ENCODE measurements at places on chromosomes 13 and 19.
A peak's percentile ranks its signal among the peaks of the same experiment; 100 is the strongest.

DNA sequence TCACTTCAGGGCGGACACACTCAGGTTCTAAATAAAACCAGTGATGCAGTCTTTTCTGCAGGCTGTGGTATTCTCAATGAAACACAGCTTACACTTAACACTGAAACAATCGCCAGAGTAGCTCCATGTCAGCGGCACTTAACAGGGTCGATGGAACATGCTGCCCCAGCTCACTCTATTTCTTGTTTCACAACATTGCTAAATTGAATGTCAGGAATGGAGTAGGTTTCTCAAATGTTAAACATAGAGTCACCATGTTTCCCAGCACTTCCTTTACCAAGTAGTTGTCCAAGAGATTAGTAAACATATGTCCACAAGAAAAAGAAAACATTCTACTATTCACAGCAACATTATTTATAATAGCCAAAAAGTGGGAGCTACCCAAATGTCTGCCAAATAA lies 306.9 kb downstream of the SLITRK6 start:
- no peak for DNase-seq

GRCh38 chr13:110187641-110188161 lies 119.3 kb downstream of the COL4A1 start:
- DNase-seq, result peak; percentile 88

GRCh38 chr13:103004661-103005345 lies 61.4 kb downstream of the SLC10A2 start:
- DNase-seq, result no peak

DNA sequence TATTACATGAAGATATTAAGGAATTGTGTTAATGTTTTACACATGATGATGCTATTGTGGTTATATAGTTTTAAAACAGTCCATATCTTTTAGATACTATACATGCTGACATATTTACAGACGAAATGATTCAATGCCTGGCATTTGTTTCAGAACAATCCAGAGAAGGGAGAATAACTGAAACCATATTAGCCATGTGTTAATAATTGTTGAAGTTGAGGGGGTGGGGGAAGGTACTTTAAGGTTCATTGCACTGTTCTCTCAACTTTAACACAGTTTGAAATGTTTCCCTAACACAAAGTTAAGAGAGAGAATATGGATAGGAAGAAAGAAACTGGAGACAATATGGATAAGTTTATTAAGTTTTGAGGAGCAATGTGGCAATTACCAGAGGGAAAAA lies 5.8 kb downstream of the CRYL1 start:
- DNase-seq, result no peak

DNA sequence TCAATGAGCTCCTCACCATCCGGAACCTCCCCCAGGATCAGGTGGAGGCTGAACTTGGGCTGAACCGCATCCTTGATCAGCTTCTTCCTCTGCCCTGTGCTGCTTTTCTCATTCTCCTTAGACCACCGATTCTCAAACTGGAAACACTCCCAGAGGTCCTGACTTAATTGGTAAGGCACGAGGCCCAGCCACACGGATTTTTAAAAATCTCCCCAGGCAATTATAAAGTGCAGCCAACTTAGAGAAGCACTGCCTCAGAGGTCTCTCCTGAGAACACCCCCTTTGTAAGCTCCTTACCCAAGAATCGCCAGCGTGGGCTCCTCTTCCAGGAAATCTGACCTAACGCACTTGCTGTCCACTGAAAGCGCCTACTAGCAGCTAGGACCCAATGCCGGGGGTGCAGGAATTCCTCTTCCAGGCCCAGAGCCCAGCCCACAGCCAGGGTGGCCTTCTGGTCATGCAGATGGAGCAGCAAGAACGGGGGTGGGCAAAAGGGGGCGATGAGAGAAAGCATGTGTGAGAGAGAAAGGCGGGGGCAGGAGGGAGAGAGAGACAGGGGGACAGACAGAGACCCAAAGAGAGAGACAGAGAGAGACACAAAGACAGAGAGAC lies 66.9 kb upstream of the CACNA1A start:
- DNase-seq, result no peak

DNA sequence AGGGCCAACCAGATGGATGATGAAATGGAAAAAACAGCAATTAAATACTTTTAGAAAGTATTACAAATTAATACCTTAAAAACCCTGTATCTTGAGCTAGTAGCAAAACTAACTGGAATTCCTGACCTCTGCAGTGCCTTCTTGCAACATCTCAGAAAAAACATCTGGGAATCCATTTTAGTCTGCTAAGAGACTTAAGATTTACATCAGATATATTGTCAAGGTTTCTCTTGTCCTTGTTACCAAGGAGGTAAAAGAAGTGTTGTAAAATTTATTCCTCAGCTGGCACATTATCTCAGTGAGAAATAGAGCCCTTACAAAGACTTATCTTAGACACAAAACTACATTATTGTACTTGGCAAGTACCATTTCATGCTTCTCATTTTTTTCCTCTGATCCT lies 18.5 kb downstream of the KCNRG start:
- DNase-seq, result peak; percentile 5

DNA sequence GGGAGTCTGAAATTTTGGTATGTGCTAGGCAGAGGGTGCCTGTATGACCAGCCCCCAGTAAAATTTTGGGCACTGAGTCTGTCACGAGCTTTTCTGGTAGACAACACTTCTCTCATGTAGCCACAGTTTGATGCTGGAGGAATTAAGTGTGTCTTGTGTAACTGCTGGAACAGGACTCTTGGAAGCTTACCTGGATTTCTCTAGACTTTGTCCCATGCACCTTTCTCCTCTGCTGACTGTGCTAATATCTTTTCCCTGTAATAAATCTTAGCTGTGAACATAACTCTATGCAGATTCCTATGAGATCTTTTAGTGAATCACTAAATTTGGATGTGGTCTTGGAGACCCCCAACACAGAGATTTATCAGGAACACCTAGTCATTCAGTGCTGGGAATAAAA lies 13.8 kb downstream of the RNF6 start:
- DNase-seq, result no peak

GRCh38 chr13:99977912-99978798 lies 3.4 kb upstream of the ZIC2 start:
- no peak for DNase-seq

GRCh38 chr13:95870421-95870820 lies 182.8 kb downstream of the UGGT2 start:
- DNase-seq, result no peak

GRCh38 chr19:40806423-40807146 lies 7.6 kb downstream of the EGLN2 start:
- DNase-seq, result peak; percentile 97

DNA sequence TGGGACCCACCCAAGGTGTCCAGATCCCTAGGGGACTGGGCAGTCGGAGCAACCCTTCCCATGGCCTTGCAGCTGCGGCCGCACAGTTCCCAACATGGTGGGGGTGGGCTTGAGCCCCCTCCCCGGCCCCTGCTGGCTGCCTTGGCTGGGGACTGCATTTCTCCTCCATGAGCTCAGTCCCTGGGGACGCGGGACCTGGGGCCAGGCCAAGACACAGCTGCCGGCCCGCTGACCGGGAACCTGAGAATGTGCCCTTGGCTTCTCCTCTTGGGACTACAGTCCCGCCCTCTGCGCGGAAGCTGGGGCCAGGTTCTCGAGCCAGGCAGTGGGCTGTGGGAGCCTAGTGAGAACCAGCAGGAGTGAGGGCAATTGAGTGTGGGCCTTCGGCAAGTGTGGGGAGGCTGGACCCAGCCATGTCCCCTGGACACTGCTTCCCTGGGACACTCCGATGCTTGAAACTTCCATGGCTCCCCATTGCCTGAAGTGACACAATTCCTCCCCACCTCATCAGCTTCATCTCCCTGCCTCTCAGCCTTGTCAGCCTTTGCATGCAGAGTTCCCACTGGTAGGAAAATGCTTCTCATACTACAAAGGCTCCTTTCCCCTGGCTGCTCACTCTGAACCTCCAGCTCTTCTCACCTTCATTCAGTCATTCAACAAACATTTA lies 13.1 kb upstream of the NOTCH3 start:
- DNase-seq, result peak; percentile 25

- DNase-seq, result no peak
Observed at GRCh38 chr13:113669755-113670341, 2.8 kb downstream of the GRK1 start.

GRCh38 chr19:3392480-3392879 lies 26.1 kb downstream of the NFIC start:
- DNase-seq, result no peak

- DNase-seq, result no peak
Observed at GRCh38 chr13:108787700-108788414, 158.4 kb downstream of the MYO16 start.

GRCh38 chr13:23992781-23993679 lies 95.7 kb upstream of the C1QTNF9B start:
- no peak for DNase-seq

- no peak for DNase-seq
Observed at GRCh38 chr13:49812812-49813211, 20.3 kb upstream of the KPNA3 start.

DNA sequence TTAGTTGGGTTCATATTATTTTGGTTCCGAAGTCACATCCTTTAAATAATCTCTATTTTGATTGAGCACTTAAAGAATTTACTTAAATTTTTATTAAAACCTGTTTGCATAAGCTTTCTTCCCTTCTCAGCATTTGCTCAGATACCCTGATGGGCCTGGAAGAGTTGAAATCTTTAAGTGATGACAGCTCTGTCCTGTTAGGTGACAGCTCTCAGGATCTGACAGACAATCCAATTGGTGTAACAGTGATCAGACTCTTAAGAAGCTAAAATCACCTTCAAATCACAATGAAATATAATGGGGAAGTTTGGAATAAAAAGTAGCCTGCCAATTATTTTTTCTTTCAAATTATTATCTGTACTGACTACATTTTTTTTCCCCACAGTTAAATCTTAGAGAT lies 284.4 kb downstream of the LMO7 start:
- DNase-seq, result no peak

DNA sequence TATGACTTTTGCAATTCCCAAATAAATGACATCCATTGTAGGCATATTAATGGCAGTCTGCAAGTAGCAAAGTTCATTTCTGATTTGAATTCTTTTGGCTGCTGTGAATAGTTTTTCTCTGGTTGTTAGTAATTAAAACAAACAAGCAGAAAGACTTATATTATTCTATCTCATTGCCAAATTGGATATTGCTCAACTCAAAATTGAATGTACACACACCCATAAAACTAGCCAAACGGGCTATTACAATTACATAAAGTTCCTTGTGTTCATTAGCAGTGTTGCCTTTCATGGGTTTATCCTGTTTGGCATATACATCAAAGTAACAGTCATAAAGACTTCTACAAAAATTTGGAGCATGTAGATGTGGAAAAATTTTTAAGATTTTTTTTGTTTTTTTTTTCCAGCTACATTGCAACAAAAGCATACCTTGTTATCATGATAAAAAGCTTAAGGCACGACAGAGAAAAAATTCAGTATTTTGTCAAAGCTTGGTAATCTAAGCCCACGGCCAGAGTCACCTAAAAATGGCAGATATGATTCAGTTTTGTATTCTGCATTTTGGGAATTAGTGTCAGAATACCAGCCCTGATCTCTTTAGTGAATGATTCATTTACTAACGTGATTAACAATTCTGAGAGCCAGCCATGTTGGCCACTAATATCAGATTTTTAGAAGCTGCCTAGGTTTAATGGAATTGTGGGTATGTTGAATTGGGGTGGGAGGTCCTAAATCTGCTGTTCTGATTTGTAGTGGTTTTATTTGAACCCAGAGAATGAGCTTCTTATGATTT lies 108.4 kb downstream of the KLF5 start:
- no peak for DNase-seq

DNA sequence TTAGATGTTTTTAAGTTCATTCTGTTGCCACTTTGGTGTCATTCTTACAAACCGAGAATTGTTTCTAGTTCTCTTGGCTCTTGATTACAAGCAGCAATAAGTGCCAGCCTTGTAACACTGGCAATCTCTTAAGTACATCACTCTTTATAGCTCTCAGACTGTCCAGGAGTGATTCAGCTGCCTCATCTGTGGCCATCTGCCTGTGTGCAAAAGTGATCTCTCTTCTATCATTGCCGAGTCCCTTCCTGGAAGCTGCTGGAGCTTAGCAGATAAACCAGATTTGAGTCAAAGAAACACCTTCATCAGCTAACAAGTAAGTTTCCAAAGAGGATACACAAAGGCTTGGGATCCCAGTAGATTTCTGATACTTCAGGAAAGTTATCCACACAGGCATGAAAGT lies 23.2 kb downstream of the STOML3 start:
- no peak for DNase-seq

DNA sequence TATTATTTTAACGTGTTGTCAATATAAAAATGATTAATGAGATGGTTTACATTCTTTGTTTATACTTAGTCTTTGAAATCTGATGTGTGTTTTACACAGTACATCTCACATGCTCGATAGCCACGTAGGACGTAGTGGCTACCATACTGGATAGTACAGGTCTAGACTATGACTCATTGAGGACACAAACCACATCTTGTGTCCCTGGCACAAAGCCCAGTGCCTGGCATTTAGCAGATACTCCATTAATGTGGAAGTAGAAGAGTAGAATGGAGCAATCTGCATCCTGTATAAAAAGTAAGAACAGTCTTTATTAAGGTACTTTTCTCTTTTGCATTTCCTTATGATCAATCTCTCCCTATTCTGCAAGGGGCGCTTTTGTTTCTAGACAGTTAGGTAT lies 49.0 kb upstream of the FRY start:
- DNase-seq, result peak; percentile 99

- DNase-seq, result peak; percentile 16
Observed at GRCh38 chr19:5624018-5624663, 1.3 kb downstream of the SAFB start.

- no peak for DNase-seq
Observed at GRCh38 chr13:20473139-20473538, 52.5 kb downstream of the CRYL1 start.

DNA sequence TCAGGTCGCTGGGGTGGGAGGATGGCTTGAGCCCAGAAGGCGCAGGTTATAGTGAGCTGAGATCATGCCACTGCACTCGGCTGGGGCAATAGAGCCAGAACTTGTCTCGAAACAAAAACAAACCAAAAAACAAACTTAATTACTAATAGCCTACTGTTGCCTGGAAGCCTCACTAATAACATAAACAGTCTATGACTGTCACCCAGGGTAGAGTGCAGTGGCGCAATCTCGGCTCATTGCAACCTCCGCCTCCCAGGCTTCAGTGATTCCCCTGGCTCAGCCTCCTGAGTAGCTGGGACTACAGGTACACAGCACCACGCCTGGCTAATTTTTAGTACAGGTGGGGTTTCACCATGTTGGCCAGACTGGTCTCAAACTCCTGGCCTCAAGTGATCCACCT lies 18.0 kb downstream of the CATSPERD start:
- no peak for DNase-seq

GRCh38 chr19:38370299-38370698 lies 4.1 kb upstream of the PSMD8 start:
- DNase-seq, result no peak

- DNase-seq, result no peak
Observed at GRCh38 chr13:80441968-80442367, 101.0 kb upstream of the SPRY2 start.

Data from brain microvascular endothelial cell (primary cell).